NCI-H748 treated with DMSO at 0.1 percent for 48 hours (cell line): ENCODE measurements at places on chromosomes 16 and 17.

- peak; percentile 49 for DNase-seq
Measured at GRCh38 chr17:36705874-36706731, 104.7 kb downstream of the MRM1 start.

DNA sequence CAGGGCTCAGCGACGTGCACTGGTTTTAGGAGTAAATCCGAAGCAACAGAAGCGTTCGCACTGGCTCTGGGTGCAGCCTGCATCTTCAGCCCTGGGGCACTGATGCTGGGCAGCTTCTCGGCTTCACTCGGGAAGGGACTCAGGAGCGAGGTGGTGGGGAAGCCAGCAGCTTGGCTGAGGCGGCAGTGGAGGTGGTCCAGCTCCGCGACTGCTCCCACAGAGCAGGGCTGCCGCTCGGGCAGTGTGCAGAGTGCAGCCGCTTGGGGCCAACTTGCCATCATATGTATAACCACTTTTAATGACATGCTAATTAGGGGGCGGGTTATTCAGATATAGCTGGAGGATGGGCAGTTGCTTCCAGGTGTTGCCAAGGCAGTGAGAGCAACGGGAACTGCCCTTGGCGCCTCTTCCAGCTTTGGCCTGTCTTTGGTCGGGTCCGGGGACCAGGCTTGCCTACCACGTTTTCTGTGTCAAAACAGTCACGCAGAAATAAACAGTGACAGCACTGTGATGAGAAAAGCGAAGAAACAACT lies 26.7 kb downstream of the METRNL start:
- DNase-seq: no peak

- peak; percentile 2 for DNase-seq
Measured at GRCh38 chr17:50684612-50685333, 22.9 kb downstream of the ANKRD40 start.

DNA sequence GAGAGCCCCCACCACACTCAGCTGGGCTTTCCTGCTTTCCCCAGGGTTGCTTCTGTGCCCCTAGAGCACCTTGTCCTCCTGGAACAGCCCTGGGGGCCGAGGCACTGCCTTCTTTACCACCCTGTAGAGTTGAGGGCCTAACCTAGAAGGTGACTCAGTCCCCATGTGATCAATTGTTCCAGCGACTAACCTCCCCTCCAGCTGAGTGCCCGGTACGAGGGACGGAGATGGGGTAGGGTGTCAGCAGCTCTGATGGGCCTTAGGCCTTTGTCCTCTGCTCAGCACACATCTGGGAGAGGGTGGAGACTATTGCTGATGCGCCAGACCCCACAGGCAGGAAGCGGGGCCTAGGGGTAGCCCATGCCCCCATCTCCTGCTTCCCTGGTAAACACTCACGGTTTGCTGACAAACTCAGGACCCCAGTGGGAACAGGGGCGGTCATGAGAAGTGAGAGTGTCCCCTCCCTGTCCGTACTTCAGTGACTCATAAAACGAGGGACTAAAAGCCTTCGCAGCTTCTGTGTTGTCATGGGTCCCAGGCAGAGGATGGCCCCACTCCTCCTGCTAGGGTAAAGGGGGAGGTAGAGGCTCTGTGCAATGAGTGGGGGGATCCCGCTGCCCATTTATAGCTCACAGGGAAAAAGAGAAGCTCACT lies 33.1 kb downstream of the NECAB2 start:
- DNase-seq: no peak

- peak; percentile 74 for DNase-seq
Measured at GRCh38 chr17:60142872-60143499, 6.8 kb upstream of the CA4 start.

DNA sequence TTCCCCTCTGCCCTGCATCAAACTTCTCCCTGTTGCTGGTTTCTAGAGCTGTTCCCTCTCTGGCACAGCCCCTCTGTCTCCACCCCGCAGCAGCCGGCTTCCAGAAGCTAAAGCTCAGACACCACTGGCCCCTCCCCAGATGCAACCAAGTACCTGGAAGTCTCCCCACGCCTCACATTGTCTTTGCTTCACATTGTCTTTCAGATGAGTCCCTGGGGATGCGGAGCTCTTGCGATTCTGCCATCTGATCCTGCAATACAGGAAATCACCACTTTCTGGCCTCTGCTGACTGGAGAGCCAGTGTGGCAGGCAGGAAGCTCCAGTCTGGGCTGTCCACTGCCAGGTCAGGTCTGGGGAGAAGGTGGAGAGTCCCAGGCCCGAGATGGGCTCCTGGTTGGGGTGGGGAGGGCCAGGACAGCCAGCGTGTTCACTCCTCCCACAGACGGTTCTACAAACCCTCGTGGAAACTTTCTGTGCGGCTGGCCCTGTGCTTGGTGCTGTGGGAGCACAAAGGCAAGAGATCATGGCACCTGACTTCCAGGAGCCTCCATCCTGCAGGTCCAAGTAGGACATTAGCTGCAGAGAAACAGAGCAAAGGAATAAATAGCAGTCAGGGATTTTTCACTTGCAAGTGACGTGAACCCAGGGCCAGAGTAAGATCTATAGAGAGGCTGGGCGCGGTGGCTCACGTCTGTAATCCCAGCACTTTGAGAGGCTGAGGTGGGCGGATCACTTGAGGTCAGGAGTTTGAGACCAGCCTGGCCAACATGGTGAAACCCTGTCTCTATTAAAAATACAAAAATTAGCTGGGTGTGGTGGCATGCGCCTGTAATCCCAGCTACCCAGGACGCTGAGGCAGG lies 47.9 kb upstream of the MAP3K14 start:
- peak; percentile 19 for DNase-seq

DNA sequence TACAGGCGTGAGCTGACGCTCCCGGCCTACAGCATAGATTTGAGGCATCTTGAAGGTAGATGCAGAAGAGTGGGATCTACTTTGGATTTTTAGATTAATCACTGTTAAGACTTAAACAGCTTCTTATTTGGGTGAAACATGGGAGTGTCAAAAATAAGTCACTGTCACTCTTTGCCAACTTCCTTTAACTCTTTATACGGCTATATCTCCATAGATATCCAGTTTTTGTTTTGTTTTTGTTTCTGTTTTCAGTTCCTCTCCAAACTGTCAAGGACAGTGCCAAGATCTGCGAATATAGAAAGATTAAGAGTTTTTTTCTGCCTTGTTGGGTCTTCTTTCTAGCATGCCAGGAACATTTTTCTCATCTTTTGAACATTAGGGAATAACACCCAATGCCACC lies 706.1 kb downstream of the WWOX start:
- DNase-seq: no peak

- DNase-seq: no peak
Measured at GRCh38 chr16:65624666-65625065, 502.8 kb upstream of the CDH11 start.

GRCh38 chr17:51730303-51731050 lies 428.0 kb downstream of the CA10 start:
- DNase-seq: no peak

DNA sequence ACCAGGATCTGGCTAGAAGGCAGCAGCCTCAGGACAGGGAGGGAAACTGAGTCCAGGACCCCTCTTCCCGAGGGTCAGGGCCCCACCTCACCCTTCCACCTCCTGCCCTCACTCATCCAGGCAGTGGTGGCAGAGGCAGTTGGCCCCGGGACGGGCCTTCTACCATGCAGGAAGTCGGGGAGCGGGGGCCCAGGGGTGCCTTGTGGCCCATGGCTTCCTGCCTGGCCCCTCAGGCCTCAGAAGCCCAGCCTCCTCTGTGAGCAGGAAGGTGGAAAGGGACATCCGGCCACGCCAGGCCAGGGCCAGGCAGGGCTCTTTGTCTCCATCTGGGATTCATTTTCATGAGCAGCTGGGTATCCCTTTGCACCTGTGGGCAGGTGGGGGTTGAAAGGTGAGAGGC lies 58.5 kb downstream of the BAHCC1 start:
- no peak for DNase-seq

DNA sequence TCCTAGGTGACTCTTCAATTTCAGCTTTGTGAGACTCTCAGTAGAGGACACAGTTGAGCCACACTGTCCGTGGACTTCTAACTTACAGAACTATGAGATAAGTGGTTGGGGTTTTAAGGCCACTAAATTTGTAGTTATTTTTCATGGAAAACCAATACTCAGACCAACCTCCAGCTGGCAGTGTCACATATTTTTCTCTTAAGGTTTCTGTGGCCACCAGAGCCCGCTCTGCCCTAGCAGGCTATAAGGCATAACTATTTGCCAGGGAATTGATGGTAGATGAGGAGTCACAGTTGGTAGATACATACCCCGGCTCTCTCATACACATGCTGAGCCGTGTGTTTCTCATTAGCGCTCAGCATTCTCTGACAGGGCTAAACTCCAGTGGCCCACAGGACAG lies 336.8 kb upstream of the MON1B start:
- no peak for DNase-seq

DNA sequence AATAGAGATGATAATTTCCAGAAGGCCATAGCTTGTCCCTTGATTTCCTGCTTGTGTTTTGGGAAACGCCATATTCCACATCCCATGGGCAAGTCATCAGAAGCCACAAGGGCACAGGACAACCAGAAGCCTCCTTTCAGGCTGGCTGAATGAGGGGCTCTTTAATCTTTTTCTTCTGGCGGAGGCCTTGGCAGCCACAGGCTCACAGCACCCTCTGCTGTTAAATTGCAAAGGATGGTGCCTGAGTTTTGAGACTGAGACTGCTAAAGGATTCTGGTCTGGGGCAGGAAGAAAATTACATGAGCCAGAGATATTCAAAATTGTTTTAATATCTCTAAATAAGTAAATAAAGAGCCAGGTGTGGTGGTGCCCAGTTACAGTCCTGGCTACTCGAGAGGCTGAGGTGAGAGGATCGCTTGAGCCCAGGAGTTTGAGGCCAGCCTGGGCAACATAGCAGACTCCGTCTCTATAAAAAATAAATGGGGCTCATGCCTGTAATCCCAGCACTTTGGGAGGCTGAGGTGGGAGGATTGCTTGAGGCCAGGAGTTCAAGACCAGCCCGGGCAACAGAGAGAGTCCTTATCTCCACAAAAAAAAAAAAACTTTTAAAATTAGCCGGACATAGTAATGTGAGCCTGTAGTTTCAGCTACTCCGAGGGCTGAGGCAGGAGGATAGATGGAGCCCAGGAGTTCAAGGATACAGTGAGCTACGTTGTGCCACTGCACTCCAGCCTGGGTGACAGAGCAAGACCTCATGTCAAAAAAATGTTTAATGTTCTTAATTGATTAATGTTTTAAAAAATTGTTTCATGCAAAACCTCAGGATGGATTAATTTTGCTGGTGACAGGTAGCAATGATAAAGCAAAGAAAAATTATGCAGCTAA lies 26.3 kb downstream of the AARSD1 start:
- peak; percentile 39 for DNase-seq

DNA sequence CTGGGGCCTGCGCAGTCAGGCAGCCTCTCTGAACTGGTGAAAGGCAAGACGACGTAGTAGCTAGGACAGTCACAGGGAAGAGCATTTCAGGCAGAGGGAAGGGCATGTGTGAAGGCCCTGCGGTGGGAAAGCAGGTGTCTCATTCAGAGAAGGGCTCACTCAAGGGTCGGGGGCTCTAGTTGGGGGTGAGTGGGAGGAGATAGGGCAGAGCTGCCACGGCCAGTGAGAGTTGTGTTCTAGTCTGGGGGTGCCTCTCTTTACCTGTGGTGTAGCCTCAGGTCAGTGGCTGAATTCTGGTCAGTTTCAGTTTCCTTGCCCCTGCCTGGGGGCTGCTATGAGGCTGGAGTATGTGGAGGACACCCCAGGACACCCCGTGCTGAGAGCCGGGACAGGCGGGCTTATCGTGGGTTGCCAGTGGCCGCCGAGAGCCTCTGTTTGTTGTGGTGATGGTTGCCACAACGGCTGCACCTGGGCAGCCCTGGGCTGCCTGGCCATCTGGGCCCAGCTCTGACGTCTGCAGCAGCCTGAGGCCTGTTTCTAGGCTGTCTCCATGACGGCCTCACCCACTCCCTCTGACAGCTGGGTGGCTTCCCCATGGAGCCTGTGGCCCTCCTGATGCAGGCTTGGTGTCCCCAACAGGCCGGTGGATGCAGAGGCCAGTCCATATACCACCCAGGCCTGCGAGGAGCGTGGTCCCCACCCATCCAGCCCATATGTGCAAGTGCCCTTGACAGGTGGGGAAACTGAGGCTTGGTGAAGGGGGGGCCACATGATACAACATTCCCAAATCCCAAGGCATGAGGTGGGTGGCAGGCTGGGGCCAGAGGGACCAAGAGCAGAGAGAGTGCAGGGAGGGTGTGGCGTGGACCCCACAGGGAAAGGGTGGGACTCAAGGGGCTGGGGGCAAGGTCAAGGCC lies 10.8 kb downstream of the MAP2K3 start:
- no peak for DNase-seq

GRCh38 chr16:82671741-82672140 lies 45.0 kb downstream of the CDH13 start:
- DNase-seq: no peak

GRCh38 chr17:19364699-19365498 lies 2.4 kb upstream of the B9D1 start:
- no peak for DNase-seq

DNA sequence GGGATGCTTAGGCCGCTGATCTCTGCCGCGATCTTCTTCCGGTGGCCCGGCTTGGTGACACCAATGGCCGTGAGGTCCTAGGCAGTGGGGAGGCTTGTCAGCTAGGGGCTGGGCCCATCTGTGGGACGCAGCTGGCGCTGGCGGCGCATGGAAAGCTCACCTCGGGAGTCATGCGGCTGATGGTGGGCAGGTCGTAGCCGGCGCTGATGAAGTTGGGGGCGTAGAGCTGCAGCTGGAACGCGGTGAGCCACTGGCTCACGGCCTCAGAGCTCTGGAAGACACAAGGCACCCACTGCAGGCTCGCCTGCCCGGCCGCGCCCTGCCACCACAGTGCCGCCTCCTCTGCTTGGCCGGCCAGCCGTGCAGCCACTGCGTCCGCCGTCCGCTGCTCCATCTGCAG lies 12.7 kb downstream of the CASKIN1 start:
- DNase-seq: no peak

DNA sequence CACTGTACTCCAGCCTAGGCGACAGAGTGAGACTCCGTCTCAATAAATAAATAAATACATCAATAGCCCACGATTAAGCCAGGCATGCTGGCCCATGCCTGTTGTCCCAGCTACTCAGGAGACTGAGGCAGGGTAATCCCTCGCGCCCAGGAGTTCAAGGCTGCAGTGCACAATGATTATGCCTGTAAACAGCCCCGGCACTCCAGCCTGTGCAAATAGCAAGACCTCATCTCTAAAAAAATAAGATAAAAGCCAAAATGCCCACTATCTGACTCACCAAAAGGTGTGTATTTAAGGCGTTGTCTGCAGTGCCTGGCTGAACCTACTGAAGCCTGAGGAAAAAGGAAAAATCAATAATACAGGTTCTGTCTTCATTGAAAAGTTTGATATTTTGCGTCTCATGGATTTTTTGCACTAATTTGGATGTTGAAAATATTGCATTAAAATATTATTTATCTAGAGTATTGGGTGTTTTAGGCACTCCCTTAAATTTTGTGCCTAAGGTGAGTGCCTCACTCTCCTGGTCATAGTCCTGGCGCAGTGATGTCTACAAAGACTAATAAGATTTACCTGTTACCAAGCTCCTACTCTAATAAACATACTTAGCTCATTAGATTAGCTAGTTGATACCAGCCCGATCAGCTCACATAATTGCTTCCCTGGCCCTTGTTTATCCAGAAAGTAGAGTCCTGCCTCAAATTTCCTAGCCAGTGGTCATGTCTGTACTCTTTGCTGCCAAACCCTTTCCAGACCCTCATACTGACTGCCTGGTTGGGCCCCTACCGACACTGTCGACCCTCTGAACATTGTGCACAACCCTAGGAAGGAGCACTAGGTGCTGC lies 24.7 kb upstream of the TOB1 start:
- no peak for DNase-seq
